ENCODE measurements at places on chromosomes 12 and 14.

GRCh38 chr12:126935435-126935834 is 1331.5 kb upstream of the TMEM132C start:
- DNase-seq: no peak

GRCh38 chr12:116140529-116140928 is 137.0 kb downstream of the MED13L start:
- DNase-seq: no peak

DNA sequence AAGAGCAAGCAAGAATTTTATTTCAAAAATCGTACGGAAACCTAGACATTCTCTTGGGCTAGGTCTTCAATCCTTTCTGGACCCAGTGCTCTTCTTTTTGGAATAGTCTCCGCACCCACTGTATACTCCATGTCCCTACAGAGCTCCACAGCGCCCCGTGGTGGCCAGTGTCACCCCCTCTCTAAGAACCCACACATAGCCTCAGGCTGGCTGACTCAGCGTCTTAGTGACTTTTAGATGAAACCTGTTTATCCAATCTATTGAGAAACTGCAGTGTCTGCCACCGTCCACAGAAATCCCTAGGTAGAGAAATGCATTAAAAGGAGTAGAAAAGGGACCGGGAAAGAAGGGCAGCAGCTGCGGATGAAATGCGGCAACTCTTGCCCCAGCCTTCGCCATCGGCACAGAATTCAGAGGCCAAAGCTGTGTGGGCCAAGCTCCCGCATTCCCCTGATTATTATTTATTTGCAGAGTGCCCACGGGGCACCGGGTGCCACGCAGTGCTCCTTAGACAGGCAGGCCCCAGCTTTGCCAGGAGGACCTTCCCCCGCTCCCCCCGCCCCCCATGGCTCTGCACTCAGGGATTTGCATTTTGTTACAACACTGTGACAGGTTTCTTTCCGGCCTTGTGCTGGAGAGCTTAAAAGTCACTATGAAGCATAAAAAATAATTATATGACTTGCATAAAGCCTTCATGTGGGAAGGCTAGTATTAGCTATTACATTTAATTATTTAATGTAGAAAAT is 170.1 kb upstream of the FKBP4 start:
- peak; percentile 19 for DNase-seq

- no peak for DNase-seq
These were observed 80.4 kb downstream of the KCNC2 start for GRCh38 chr12:75129275-75129674.

DNA sequence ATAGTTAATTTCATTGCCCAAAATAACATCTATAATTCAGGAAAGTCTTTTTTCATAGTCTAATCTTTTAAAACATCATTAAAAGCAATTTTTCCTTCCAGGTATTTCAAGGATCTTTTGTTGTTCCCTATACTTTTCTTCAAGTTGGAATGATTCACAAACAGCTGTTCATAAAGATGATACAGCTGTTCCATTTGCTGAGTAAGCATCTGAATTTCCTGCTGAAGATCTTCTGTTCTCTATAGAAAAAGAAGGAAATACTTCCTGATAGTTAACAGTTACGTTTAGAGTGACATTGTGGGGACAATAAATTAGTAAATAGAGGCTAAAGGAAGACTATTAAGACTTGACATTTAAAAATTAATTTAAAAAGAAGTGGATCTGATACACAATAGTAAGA is 30.3 kb upstream of the ESR2 start:
- DNase-seq: no peak
